ENCODE measurements at places on chromosomes 3 and 15. TPM values are rescaled to one million over a fixed set of nuclear protein-coding genes. Genes with fewer than 3 reads are reported as not detected.

The GOLGA6B gene
- polyA plus RNA-seq, result not detected

The DPP8 gene
- 18.6 TPM for polyA plus RNA-seq

The PTH1R gene
- polyA plus RNA-seq, result not detected

The BFSP2 gene
- polyA plus RNA-seq, result not detected

The PLA1A gene
- not detected for polyA plus RNA-seq

The CHRNA7 gene
- polyA plus RNA-seq, result 3.1 TPM

The ACAA1 gene
- 66.2 TPM for polyA plus RNA-seq

The SLC6A11 gene
- 4.2 TPM for polyA plus RNA-seq

The PTX3 gene
- 0.57 TPM for polyA plus RNA-seq

The DLEC1 gene
- 0.25 TPM for polyA plus RNA-seq

The STRA6 gene
- polyA plus RNA-seq, result 11.9 TPM

The FAM174B gene
- 20.1 TPM for polyA plus RNA-seq

The DGKG gene
- not detected for polyA plus RNA-seq

The P2RY12 gene
- not detected for polyA plus RNA-seq

The PP2D1 gene
- polyA plus RNA-seq, result not detected

The ADCY5 gene
- polyA plus RNA-seq, result 8.4 TPM

The SERINC4 gene
- polyA plus RNA-seq, result 0.38 TPM

The IQCH gene
- 8.4 TPM for polyA plus RNA-seq

The TM4SF1 gene
- polyA plus RNA-seq, result 0.81 TPM

The EBLN2 gene
- 8.3 TPM for polyA plus RNA-seq

The MYRIP gene
- polyA plus RNA-seq, result 0.76 TPM

The MEX3B gene
- 38.8 TPM for polyA plus RNA-seq

The RUBCN gene
- 16.1 TPM for polyA plus RNA-seq

The ADGRG7 gene
- polyA plus RNA-seq, result not detected

The GPR149 gene
- 10.7 TPM for polyA plus RNA-seq

The UCN2 gene
- 0.68 TPM for polyA plus RNA-seq

The LMLN gene
- 3.1 TPM for polyA plus RNA-seq

The SLC6A20 gene
- not detected for polyA plus RNA-seq

The PLA2G4D gene
- not detected for polyA plus RNA-seq

The CILP gene
- 1.4 TPM for polyA plus RNA-seq
